ENCODE measurements at places on chromosomes 4 and X.

DNA sequence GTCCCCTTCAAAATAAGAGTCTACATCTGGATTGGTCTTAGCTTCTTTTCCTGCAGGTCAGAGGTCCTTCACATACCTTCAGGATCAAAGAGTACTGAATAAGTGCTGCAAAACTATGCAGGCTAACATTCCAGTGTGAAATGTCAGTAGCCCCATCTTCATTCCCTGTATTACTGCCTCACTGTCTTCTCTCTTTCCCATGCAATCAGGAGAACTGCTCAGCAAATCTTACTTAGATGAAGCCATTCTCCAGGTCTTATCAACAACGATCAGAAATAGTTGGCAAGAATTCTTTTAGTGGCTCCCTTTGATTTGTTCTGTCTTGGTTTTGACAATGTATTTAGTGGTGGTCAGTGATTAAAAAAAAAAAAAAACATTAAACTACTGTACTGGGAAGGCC is 26.0 kb upstream of the IQCM start:
- no peak for DNase-seq

DNA sequence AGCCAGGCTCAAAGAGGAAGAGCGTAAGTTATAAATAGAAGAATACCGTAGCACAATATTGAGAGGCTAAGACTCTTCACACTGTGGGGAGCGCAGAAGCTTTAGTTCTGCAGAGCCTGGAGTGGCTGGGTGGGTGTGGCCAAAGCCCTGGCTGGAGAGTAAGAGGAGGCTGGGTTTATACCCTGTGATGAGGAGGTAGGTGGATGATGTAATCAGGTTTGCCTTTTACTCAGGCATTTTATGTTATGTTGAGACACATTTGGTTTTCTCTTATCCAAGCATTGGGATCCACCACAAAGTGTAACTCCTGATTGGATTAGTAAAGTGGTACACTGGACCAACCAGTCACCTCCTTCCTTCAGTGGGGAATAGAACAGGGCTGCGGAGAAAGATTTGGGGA is 13.9 kb downstream of the CDS1 start:
- DNase-seq: no peak

DNA sequence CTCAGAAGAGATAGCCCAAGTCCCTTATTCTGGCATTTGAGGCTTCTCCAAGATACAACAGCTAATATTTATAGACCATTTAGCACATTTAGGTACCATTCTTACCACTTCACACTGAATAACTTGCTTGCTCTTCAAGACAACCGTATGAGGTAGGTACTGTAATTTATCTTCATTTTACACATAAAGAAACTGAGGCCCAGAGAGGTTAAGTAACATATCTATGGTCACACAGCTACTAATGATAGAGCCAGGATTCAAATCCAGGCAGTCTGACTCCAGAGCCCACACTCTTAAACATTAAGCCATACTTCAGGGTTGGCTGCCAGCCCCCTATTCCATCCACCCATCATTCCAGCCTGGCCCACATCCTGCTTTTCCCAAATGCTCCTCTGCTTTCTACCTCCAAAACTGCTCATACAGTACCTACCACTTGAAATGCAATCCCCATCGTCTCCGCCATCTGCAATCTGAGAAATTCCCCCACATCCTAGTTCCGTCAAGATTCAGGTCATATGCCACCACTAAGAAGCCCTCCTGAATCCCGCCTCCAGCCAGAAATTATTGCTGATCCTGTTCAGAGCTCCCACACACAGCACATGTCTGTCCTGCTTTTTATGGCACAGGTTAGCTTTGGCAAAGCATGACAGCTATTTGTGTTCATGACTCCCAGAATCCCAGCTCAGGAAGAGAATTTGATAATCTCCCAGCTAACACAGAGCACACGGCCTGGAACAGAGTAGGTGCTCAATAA is 23.5 kb downstream of the IQSEC2 start:
- no peak for DNase-seq

GRCh38 chr4:153418121-153418520 is 48.0 kb upstream of the TMEM131L start:
- no peak for DNase-seq

DNA sequence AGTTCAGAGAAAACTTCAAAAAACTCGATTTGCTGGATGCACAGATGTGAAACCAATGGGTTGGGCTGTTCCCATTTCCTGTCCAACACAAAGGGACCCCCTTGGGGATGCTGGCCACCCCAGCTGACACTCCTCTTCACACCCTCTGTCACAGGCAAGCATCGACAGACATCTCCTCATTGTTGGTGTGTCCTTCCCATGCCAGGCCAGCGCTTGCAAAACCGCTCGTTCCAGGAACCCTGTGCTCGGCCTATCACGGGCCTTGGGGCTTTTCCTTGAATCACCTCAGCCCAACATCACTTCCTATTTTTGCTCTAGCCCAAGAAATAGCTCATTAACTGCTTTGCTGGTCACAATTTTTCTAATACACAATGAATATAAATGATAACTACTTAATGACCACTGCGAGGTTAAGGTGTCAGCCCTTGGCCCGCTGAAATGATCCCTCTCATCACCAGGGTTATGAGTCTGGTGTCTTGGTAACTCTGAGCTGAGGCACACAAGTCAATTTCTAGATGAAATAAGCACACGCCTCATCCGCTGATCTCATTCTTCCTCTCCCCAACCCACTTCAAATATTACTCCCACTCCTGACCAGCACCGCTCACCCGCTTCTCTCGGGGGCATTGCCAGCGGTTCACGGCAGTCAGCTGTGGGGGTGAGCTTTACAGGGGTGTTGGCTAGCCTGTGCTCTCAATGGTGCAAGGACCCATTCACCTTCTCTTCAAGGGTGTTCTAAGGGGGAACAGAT is 32.3 kb downstream of the BCOR start:
- DNase-seq: no peak

DNA sequence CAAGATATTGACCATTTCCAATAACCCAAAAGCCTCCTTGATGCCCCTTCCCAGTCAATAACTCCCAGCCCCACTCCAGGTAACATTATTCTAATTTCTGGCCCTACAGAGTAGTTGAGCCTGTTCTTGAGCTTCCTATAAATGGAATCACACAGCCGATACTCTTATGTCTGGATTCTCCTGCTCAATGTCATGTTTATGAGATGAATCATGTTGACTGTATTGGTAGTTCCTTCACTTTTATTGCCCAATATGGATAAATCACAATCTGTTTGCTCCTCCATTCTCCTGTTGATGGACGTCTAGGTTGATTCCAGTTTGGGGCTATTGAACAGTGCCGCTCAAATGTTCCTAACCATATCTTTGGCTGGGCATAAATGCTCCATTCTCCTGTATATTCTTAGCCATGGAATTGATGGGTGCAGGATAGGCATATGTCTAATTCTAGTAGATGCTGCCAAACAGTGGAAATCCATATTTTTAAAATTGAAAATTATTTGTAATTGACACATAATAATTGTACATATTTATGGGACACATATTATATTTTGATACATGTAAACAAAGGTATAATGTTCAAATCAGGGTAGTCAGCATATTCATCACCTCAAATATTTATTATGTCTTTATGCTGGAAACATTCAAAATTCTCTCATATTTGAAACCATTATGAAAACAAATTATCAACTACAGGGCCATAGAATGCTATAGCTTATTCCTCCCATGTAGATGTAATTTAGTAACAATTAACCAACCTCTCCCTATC is 40.5 kb upstream of the SLC2A9 start:
- no peak for DNase-seq

GRCh38 chr4:151219091-151219490 is 57.9 kb upstream of the PRSS48 start:
- no peak for DNase-seq

- DNase-seq: peak; percentile 77
These were observed 314.0 kb downstream of the GBA3 start for GRCh38 chr4:23006756-23007155.

DNA sequence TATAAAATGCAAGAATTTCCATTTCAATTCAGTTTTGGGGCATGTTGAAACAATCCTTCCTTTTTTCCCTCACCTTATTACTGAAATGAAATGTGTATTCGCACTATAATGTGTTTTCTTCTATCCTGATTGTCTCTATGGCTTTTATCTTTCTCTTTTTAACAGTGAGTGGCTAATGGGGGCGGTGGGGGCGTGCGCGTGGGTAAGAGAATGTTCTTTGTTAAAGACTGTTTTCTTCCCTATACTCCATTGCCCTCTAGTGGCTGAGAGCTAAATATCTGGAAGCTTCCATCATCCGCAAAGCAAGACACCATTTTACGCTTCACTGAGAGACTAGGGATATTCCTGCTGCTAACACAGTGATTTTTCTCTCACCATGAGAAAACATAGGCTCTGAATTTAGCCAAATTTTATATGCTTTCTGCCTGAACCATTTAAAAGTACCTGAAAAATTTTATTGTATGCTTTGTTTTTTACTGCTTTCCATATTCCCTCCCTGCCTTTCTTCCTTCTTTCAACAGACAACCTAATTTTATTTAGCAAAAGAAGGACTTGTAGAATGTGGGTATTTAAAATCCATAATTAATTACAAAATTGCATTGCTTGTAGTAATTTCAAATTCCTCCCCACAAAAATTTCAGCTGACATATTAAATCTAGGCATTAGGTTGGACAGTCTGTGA is 194.0 kb downstream of the GASK1B start:
- no peak for DNase-seq

GRCh38 chr4:1326751-1327525 is 20.1 kb upstream of the UVSSA start:
- no peak for DNase-seq

- DNase-seq: no peak
These were observed 134.3 kb upstream of the VCX2 start for GRCh38 chrX:8305350-8305749.

DNA sequence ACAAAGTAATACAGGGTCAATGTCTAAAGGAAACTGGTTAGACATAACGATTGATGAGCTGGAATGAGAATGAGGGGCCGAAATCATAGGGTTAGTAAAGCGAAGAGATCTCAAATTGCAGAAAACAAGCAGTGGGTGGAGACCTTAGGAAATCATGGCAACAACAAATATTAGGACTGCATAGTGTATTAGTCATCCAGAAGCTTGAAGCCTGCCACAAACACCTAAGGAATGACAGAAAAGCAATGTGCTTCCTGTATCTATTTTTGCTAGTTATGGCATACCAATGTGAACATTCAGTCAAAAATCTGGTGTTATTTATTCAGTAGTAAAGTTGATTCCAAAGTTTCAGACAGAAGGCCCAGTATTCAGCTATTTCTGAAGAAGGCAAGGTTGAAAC is 410.9 kb upstream of the CT83 start:
- DNase-seq: peak; percentile 56

GRCh38 chrX:135421537-135421931 is 210 bp upstream of the SMIM10L2A start:
- peak; percentile 4 for DNase-seq

DNA sequence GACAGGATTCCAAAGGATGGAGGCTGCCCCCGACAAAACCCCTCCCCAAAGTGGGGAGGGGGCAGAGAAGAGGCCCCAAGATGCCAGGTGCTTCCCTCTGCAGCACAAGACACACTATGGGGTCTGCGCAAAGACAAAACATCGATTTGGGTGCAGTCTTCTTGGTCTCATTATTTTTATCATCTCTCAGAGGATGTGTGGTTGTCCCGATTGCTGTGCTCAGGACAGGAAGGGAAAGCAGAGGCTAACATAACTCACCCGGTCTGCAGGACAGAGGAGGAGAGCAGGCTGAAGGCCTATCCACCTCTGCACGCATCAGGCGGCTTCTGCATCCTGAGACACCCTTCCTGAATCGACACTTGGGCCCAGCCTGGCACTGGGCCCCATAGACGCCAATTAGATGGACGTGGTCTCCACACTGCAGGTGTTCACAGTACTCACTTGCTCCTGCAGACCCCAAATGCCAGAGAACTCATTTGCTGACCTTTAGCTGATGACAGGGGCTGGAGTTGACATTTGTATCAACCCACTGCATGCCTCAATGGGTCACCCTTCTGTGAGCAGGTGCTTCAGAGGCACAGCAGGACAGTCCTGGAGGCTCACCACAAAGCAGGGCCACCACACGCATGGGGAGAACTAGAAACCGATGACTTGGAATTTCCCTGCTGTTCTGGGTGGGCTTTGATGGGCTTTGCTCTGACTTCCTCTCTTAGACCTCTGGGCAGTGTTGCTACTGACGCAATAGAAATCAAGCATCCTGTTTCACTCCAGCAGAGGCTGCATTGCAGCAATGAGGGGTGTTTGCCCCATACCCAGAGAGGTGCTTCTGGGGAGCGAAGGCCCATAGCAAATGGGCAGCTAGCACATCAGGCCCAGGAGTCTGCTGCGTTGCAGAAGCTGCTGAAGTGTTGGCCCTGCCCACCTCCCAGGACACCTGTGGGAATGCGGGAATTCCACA is 96.3 kb upstream of the ENPP6 start:
- no peak for DNase-seq

Data from BJ (cell line).